ENCODE measurements at places on chromosomes 2 and 18. TPM values are rescaled to one million over a fixed set of nuclear protein-coding genes. Genes with fewer than 3 reads are reported as not detected.

Gene CCDC68
- 6.9 TPM for total RNA-seq

DNA sequence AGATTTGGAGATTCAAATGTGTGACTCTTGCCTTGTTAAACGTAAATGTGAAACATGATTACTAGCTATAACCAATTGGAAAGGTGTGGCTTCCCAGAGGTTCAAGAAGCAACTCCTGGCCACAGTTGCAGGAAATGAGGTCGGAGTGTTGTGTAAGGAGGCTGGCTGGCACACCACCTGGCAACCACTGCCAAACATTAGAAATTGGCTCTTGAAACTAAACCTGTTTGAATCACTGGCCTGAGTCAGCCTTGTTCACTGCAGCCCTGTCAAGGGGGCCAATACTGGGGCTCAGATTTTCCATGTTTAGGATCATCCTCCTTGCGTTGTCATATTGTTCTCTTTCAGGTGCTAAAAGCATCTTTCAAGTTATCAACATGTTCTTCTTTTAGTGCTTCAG is 206.3 kb downstream of the ARL6IP6 start:
- no peak for DNase-seq

GRCh38 chr2:236977063-236977851 is 108.4 kb upstream of the COPS8 start:
- peak; percentile 3 for DNase-seq

Gene PCARE
- total RNA-seq = 1.9 TPM

GRCh38 chr2:74026687-74027241 is 42.1 kb downstream of the TET3 start:
- no peak for DNase-seq

- DNase-seq = no peak
Measured at GRCh38 chr2:239158641-239159475, 242.0 kb downstream of the HDAC4 start.

Gene ANAPC1
- 17.1 TPM for total RNA-seq

Gene CGREF1
- 9.6 TPM for total RNA-seq

- peak; percentile 75 for DNase-seq
Measured at GRCh38 chr2:237692601-237693290, 65.4 kb downstream of the LRRFIP1 start.

DNA sequence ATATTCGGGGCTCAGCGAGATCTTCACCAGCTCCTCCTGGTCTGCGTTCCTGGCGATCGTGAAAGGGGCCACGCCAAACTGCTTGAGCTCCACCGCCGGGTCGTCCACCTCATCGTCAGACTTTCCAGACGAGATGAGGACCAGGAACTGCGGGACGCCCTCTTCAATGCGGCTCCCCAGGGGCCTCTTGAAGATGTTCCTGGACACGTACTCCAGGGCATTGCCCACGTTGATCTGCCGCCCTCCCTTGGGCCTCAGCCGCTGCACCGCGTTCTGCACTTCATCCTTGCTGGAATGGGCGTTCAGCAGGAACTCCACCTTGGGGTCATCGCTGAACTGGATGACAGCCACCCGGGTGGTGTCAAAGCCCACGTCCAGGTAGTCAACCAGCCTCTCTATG is 42.1 kb downstream of the COL6A3 start:
- no peak for DNase-seq

GRCh38 chr2:199524689-199525574 is 67.2 kb upstream of the SATB2 start:
- no peak for DNase-seq
